ENCODE measurements at places on chromosomes 3 and 15.

DNA sequence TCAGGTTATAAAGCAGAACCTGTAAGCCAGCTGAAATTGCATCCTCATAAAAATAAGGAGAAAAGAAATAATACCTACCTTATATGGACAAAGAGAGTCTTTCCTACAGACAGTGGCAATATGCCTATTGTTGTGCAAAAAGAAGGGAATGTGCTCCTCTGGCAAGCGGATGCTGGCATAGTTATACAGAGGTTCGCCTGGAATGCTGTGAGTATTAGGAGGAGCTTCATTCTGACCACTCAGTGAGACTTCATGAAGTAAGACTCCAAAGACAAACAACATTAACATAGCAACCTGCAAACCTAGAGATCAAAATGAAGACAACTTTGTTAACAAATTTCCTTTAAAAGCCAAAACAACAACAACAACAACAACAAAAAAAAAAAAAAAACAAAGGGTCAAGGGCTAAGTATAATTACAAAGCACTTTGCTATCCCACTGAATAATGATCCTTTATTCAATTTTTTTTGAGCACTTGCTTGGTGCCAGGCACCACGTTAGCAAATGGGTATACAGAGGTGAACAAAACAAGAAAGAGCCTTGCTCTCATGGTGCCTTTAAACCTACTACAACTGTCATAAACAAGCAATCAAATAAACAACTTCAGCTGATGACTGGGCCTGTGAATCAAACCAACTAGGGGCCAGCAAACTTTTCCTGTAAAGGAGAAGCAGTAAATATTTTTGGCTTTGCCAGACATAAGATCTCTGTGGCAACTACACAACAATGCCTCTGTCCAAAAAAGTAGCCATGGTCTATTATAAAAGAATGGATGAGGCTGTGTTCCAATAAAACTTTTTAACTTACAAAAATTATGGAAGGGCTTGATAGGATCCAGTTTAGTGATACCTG, 3.7 kb downstream of the EOGT start:
- peak; percentile 84 for DNase-seq

- DNase-seq, result no peak
Observed at GRCh38 chr15:81211376-81211775, 14.7 kb downstream of the IL16 start.

DNA sequence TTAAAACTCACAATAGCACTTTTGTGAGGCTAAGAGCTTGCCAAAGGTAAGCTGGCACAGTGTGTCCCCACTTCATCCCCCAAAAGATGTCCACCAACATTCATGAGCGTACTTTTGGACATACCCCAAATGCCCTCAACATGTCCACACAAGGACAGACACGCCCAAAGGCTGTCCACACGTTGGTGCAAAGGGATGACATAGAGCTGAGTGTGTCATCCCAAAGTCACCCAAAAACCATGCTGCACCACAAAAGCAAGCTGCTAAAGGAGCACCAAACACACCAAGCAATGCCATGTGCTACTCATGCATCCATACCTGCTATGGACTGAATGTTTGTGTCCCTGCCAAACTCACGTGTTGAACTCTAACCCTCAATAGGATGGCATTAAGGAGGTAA, 57.9 kb downstream of the KLF13 start:
- no peak for DNase-seq

GRCh38 chr3:140500473-140500872, 177.4 kb upstream of the TRIM42 start:
- no peak for DNase-seq

- peak; percentile 43 for DNase-seq
Observed at GRCh38 chr3:5013021-5013906, 34.0 kb downstream of the BHLHE40 start.

DNA sequence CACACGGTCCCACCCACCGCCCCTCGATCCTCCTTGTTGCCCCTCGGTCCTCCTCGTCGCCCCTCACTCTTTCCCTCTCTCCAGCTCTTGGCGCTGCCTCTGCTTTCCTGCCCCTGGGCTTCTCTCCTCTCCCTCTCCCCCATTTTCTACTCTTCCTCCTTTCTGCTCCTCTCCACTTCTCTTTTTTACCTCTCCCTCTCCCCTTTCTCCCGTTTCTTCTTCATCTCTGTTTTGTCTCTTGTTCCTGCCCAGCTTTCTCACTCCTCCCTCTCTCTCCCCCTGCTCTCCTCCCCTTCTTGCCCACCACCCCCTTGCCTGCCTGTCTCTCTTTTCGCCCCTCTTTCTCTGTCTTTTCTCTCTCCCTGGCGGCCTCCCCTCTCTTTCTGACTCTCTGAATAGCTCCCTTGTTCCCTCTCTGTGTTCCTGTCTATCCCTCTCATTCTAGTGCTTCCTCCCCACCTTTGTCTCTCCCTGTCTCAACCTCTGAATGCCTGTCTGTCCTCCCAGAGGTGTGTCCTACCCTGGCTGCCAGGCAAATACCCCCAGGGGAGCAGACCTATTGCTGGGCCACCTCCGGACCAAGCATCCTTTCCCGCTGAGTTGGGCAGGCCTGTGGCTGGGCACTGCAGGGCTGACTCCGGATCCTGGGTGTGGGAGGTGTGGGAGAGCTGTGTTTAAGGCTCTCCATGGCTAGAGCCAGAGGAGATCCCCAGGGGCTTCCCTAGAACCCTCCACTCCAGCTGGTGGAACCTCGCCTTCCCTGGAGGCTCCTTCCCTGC, 41.0 kb downstream of the EPHB3 start:
- no peak for DNase-seq

GRCh38 chr3:177447938-177448337, 250.7 kb upstream of the TBL1XR1 start:
- DNase-seq, result no peak

DNA sequence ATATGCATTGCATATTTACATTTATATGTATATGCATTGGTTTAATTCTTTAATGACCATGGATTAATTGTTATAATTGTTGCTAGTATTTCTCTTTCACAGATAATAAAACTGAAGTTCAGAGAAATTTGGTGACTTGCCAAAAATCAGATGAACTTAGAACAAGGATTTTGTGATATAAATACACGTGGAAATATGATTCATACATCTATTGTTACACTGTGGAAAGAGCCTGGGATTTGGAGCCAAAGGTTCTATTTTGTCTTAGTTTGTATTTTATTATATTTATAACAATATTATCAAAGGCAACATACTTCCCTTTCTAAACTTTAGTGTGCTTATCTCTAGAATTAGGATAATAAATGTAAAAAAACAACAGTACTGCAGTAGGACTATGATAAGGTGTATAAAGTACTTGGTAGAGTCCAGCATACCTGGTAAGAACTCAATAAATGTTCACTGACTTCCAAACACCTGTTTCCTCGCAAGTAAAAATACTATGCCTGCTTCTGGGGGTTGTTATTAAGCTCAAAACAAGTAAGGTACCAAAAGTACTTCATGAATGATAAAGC, 342.9 kb downstream of the THSD4 start:
- DNase-seq, result no peak

- DNase-seq, result peak; percentile 75
Observed at GRCh38 chr3:186825294-186825821, 17.2 kb upstream of the ADIPOQ start.

GRCh38 chr3:142858043-142858442, 30.8 kb downstream of the PCOLCE2 start:
- no peak for DNase-seq

- DNase-seq, result no peak
Observed at GRCh38 chr15:92683511-92683834, 27.9 kb upstream of the FAM174B start.

- DNase-seq, result peak; percentile 64
Observed at GRCh38 chr3:30418443-30418842, 188.0 kb upstream of the TGFBR2 start.

DNA sequence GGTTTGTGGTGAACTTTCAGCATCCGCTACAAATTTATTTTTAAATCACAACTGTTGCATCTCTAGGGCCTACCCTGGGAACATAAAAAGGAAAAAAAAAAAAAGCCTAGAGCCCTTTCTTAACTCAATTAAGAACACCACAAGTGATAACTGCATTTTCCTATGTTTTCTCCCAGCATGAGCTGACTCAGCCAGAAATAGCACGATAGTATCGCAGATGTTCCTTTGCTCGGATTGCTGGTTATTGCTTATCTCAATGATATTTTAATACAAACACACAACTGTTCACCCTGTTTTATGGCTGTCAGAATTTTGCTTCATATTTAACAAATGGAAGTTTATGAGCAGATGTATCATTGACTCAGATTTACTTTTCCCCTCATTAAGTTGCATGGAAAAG, 251.8 kb upstream of the SUCLG2 start:
- no peak for DNase-seq

DNA sequence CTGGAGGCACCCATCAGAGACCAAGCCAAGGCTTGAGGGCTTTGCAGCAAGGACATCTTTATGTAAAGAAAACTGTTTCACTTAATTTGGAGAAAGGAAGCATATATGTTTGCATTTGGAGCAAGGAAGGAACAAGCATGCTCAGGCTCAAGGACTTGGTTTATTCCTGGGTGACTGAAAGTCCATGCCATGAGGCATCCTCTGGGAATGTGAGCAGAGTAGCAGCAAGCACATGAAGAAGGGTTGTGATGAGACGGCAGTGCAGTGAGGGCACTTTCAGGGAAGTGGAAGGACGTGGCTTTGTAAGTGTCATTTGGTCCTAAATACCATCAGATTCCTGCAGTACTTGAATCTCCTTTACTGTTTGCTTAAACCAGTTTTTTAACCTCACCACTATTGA, 26.8 kb downstream of the POLG start:
- DNase-seq, result peak; percentile 72

GRCh38 chr3:170869645-170870593, at the start of gene RPL22L1:
TSS of gene RPL22L1 (minus strand) at chr3:170870195. CDS start at chr3:170870167, 28 bp downstream.
- DNase-seq, result peak; percentile 96

DNA sequence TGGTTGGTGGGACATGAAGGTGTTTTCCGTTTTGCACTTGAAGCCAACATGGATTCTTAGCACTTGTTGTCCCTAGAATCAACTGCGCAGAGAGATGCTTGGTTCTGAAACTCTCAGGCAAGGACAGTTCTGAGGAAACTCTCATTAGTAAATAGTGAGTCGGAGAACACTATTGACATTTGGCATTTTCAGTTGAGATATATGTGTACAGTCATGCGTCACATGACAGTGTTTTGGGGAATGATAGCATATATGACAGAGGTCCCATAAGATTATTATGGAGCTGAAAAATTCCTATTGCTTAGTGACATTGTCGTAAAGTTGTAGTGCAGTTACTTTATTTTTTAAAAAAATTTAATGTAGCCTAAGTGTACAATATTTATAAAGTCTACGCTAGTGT, 5.8 kb downstream of the APBA2 start:
- no peak for DNase-seq

DNA sequence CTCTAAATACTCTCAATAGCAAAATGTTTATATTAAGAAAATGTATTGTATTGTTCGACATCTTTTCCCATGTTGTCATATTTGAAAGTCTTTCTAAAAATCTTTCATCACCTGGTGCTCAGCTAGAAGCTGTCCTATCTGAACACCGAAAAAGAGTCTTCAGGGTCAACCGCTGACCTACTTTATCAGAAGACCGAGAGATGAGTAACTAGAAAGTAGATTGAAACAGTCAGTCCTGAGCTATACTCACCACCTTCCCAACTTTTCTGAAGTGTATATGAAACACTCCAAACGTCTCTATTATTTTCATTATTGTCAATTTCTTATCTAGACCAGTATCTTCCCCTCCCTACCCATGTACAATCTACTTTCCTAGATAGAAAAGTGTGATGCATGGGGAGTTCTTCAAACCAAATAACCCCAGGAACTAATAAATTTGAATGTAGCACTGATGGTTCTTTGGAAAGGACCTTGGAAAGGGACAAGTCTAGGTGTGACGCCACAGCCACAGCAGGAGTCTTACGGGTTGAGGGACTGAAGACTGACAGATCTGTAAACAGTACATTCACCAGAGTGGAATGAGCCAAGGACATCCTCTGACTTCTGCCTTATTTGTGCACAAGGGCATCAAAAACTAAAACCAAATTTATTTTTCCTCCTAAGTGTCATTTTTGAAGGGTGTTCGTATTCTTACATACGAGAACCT, 58.6 kb downstream of the TMOD3 start:
- peak; percentile 21 for DNase-seq

GRCh38 chr3:175149675-175150074, 290.5 kb downstream of the NAALADL2 start:
- peak; percentile 12 for DNase-seq

- DNase-seq, result no peak
Observed at GRCh38 chr15:62765916-62766315, 276.6 kb upstream of the TPM1 start.

GRCh38 chr15:91541286-91541685, 312.2 kb upstream of the SLCO3A1 start:
- no peak for DNase-seq

DNA sequence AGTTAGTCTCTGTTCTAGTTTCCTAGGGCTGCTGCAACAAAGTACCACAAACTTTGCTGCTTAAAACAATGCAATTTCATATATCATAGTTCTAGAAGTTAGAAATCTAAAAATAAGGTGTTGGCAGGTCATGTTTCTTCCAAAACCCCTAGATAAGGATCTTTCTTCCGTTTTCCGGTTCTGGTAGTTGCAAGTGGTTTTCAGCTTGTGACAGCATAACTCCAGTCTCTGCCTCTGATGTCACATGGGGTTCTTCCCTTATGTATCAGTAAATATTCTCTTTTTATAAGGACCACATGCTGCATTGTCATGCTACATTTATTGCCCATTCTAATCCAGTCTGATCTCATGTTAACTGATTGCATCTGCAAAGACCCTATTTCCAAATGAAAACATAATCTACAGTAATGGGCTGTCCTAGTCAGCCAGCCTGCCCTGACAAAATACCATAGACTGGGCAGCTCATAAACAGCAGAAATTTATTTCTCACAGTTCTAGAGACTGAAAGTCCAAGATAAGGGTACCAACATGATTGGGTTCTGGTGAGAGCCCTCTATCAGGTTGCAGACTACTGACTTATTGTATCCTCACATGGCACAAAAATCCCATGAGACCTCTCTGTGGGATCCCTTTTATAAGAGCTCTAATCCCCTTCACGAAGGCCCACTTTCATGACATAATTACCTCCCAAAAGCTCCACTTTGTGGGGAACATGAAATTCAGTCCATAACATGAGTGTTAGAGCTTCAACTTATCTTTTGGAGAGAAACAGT, 642.0 kb upstream of the NAALADL2 start:
- no peak for DNase-seq

GRCh38 chr15:69559440-69560190, 107.0 kb downstream of the RPLP1 start:
- peak; percentile 20 for DNase-seq

GRCh38 chr15:81914734-81915256, 131.0 kb downstream of the MEX3B start:
- DNase-seq, result no peak

GRCh38 chr3:147415286-147415685, 6.1 kb downstream of the ZIC1 start:
- no peak for DNase-seq

All from iris pigment epithelial cell (primary cell).